ENCODE measurements at places on chromosomes 7 and 10.

- no peak for DNase-seq
Observed at GRCh38 chr10:79282388-79282787, 64.9 kb upstream of the PPIF start.

- DNase-seq, result no peak
Observed at GRCh38 chr7:78195281-78195680, 396.7 kb downstream of the PHTF2 start.

- no peak for DNase-seq
Observed at GRCh38 chr7:154770962-154771361, 232.0 kb downstream of the PAXIP1 start.

GRCh38 chr10:77578583-77579227 lies 58.9 kb downstream of the KCNMA1 start:
- no peak for DNase-seq

DNA sequence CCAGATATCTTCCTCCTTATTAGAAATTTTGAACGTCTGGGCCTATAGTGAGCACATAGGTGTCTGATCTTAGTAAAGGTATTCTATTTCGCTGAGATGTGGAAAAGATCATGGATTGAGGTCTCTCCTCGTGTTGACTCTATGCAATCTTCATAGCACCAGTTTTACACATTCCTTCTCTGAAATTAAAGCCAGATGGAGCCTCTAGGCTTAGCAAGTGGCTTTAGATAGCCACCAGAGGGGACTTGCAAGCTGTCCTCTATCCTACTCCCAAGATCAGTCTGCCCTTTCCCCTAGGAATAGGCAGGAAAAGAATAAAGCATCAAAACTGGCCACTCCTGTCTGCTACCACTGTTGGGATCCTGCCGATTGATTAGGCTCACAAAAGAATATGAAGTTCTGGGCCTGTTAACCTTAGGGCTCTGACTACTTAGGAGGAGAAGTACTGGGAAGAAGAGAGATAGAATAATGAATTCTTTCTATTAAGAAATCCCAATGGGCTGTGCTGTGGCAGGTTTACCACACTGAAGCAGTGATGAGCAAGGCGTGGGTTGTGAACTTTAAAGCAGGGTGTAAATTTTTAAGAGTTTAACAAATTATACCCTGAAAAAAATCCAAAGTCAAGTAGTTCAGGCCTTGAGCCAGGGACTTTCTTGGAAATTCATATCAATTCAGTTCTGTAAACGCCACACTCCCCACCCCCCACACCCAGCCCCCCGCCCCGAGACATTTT lies 2.2 kb upstream of the STRIP2 start:
- DNase-seq, result no peak

- no peak for DNase-seq
Observed at GRCh38 chr10:92714152-92714845, 24.5 kb downstream of the HHEX start.

GRCh38 chr10:82961864-82962263 lies 1086.9 kb downstream of the NRG3 start:
- no peak for DNase-seq

DNA sequence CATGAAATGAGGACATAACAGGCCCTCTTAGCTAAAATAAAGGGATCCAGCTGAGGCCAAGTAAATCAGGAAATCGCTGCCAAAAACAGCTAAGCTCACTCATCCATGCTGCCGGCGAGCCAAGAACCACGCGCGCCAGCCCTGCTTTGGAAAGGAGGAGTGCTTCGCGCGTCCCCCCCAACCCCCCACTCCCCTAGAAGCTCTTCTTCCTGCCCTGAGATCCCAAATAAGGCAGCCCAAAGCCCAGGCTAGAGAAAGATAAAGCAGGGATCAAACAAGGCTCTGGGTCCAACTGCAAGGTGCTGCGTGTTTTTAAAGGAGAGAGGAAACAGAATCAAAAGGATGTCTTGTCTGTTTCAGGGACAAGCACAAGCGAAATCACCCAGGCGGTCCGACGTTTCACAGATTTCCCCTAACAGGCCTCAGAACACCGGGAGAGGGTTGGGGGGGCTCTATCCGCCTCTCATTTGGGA lies 168.3 kb upstream of the AUTS2 start:
- no peak for DNase-seq

DNA sequence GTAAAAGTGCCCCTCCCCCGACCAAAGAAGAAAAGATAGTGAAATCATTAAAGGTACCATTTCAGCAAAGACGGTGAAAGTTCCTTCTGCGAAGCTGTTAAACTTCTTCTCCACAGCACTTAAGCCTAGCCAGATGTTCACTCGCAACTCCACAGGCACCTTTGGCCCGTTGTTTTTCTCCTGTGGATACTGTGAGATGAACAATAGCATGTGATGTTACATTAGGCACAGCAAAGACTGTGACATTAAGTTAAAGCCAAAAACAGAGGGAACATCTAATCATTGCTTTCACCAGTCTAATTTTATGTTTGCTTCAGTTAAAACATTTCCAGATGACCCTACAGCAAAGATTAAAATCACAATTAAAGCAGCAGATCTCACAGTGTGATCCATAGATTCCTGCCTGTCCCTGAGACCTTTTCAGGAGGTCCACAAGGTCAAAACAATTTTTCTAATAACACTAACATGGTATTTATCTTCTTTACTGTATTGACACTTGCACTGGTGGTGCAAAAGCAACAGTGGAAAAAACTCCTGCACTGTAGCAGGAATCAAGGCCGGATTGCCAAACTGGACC lies 112.5 kb downstream of the MYOF start:
- DNase-seq, result no peak

DNA sequence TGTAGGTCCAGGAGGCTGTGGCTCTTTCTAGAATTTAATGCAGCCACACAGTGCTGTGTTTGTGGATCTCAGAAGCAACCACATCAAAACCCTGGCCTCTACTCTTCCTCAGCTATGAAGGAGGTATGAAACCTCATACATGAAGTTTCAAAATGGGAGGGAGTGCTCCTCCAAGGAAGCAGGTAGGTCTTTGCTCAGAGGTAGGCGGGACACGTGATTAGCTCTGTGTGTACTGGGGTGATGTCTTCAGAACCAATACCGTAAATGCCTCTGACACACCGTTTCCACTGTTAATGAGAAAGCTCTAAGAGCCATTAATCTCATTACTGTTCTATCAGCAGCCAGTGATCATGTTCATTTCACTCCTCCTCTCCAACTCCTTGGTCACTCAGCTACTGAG lies 126.1 kb downstream of the PLXNA4 start:
- DNase-seq, result no peak

DNA sequence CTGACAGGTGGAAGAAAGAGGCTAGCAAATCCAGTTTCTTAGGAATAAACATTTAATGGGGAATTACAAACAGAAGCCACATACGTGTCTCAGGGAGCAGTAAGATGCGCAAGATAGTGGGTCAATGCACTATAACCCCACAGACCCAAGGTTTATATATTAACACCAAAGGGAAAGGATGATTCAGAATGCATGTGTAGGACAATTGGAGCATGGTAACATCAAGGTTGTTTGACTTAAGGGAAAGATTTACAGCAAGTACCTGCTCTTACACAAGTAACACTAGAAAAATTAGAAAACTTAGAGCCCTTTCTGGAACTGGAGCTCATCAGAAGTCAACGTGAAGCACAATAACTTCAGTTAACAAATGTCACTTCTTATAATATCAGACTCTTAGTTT lies 161.1 kb upstream of the ZWINT start:
- DNase-seq, result no peak

DNA sequence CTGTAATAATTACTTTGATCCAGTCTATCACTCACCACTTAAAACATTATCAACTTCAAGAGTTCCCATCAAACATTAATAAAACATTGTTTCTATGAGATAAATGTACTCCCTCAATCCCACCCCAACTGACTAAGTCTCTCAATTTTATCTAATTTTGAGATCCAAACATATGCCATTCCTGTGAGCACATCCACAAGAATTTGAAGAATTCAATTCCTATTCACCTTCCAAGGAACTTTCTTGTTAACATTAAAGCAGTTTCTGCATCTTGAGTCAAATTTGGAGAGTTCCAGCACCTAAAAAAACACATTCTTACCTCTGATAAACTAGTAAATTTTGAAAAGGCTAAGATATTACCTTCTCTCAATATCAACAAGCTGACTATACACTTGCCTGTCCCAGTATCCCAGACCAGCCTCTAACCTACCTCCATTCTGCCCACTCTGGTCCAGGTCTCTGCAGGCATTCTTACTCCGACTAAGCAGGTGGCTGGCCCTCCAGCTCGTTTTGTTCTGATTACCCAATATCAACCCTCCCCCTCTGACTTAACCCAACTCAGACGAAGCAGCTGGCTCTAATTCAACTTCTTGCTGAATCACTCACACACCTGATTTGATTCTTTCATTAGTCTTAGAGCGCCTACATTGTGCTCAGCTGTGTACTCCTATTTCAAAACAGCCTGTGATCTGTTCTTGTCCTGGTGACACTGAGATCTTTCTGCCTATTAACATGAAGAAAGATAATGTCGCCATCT lies 275.2 kb downstream of the IPMK start:
- no peak for DNase-seq

- no peak for DNase-seq
Observed at GRCh38 chr7:125573126-125573525, 643.5 kb upstream of the POT1 start.

GRCh38 chr10:33453081-33454025 lies 118.9 kb upstream of the NRP1 start:
- peak; percentile 9 for DNase-seq

GRCh38 chr10:100656454-100656853 lies 88.9 kb upstream of the PAX2 start:
- no peak for DNase-seq
